ENCODE measurements at places on chromosomes 2 and 18. TPM values are rescaled to one million over a fixed set of nuclear protein-coding genes. Genes with fewer than 3 reads are reported as not detected.

PROKR1 gene
- total RNA-seq, result not detected

EML6 gene
- 1.6 TPM for total RNA-seq

CENPA gene
- total RNA-seq, result 22.0 TPM

LIPT1 gene
- 4.5 TPM for total RNA-seq

ACOXL gene
- total RNA-seq, result not detected

RTP5 gene
- total RNA-seq, result not detected

SAG gene
- total RNA-seq, result not detected

MCEE gene
- total RNA-seq, result 16.5 TPM

FAM124B gene
- 0.12 TPM for total RNA-seq

TCF23 gene
- not detected for total RNA-seq

DBI gene
- 195 TPM for total RNA-seq

PXDN gene
- total RNA-seq, result 115 TPM

KCNF1 gene
- total RNA-seq, result 0.07 TPM

ACVR1C gene
- not detected for total RNA-seq

CD8B2 gene
- 0.10 TPM for total RNA-seq

STPG4 gene
- not detected for total RNA-seq

KCNE4 gene
- total RNA-seq, result 11.4 TPM

SPATA3 gene
- total RNA-seq, result not detected

SPIRE1 gene
- 21.2 TPM for total RNA-seq

ABCB11 gene
- total RNA-seq, result 0.02 TPM

CHRND gene
- total RNA-seq, result not detected

MYO3B gene
- not detected for total RNA-seq

DSG4 gene
- not detected for total RNA-seq

TXNDC2 gene
- 1.6 TPM for total RNA-seq

SLC9A4 gene
- total RNA-seq, result not detected

ERFE gene
- total RNA-seq, result 5.2 TPM

C2orf81 gene
- 1.6 TPM for total RNA-seq

SERPINB2 gene
- 24.2 TPM for total RNA-seq

PRADC1 gene
- 32.3 TPM for total RNA-seq

CMPK2 gene
- 134 TPM for total RNA-seq

CYP26B1 gene
- 6.8 TPM for total RNA-seq

CCDC141 gene
- total RNA-seq, result not detected

CDH2 gene
- 104 TPM for total RNA-seq

IL18RAP gene
- total RNA-seq, result not detected

IL36A gene
- total RNA-seq, result not detected

ELOA2 gene
- not detected for total RNA-seq

CFC1 gene
- total RNA-seq, result not detected

HOXD10 gene
- total RNA-seq, result 9.3 TPM

TSPYL6 gene
- not detected for total RNA-seq

ANKRD62 gene
- not detected for total RNA-seq

PRKRA gene
- total RNA-seq, result 41.5 TPM

MDH1B gene
- 1.2 TPM for total RNA-seq

ANKRD36 gene
- 3.0 TPM for total RNA-seq

TRAPPC8 gene
- 23.8 TPM for total RNA-seq

TBR1 gene
- total RNA-seq, result not detected

CRACDL gene
- total RNA-seq, result not detected

SCYGR1 gene
- not detected for total RNA-seq

SERPINB3 gene
- total RNA-seq, result not detected

LOXHD1 gene
- total RNA-seq, result not detected

ALPP gene
- total RNA-seq, result 0.59 TPM

CCNT2 gene
- 11.7 TPM for total RNA-seq

MLPH gene
- 50.7 TPM for total RNA-seq

C2orf15 gene
- 0.39 TPM for total RNA-seq

DAW1 gene
- 0.30 TPM for total RNA-seq

CASP10 gene
- 7.9 TPM for total RNA-seq
